ENCODE measurements at places on chromosomes 4 and X. TPM values are rescaled to one million over a fixed set of nuclear protein-coding genes. Genes with fewer than 3 reads are reported as not detected.

DNA sequence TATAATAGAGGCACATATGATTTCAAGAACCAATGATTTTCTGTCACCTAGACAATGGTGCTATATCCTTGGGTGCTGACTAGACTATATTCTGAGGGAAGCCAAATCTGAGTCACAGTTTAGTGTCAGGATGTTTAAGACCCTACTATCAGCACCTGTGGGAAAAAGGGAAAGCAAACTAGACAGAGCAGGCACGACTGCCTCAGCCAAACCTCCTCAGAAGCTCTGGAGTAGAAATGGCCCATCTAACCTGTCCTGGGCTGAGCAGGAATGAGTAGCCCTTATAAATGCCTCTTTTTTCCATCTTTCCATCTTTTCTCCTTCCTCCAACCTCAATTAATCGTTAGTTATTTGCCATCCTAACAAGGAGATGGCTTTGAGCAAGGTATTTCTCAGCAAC is 80.4 kb upstream of the TECRL start:
- no peak overlapping the region for H3K27ac ChIP-seq
- H3K4me1 ChIP-seq = no peaks in the 10 kb centered on the region
- H3K36me3 ChIP-seq = no peaks in the 10 kb centered on the region
- DNase-seq = no peak
- H3K27me3 ChIP-seq = no peaks in the 10 kb centered on the region

GRCh38 chr4:74418063-74418670 is 26.8 kb upstream of the AREG start:
- H3K27me3 ChIP-seq = no peaks in the 10 kb centered on the region
- DNase-seq = no peak
- H3K36me3 ChIP-seq = no peaks in the 10 kb centered on the region
- no peaks in the 10 kb centered on the region for H3K4me1 ChIP-seq
- H3K27ac ChIP-seq = no peak overlapping the region

DNA sequence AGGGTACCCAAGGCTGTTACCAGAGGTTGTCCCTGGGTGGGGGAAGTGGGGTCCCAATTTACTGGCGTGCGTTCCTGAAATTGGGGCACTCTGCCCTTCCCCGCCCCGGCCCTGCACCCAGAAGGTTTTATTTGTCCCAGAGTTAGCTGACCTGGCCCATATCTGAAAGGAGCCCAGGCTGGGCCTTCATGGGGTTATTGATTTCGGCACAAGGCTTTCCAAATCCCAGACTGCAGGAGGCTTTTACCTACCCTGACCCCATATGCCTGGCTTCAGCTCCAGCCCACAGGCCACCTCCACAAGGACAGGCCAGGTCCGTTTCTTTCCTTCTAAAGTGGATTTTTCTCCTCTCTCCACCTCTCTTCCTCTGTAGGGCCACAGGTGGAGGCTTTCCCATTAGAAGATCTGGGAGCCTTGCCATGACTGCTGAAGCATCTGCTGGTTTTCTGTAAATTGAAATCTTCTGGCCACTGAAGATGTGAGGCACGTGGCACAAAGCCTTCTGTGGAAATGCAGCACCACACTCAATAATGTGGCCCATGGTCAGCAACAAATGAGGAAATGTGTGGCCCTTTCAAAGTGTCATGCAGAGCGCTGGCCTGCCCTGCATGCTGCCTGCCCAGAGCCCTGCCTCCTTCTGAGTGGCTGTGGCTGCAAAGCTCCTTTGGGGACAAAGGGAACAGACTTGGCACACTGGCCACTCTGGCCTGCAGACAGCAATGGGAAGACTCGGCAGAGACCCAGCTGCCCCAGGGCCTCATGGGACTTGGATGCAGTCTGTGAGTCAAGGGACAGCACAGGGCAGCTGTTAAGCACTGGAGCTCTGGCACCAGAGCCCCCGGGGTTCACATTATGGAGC is 43.1 kb upstream of the MTM1 start:
- no peak for DNase-seq
- H3K27ac ChIP-seq = no peak overlapping the region
- H3K36me3 ChIP-seq = no peaks in the 10 kb centered on the region
- H3K27me3 ChIP-seq = no peaks in the 10 kb centered on the region
- H3K4me1 ChIP-seq = no peaks in the 10 kb centered on the region

GRCh38 chrX:24168807-24169206 is 19.3 kb downstream of the ZFX start:
- H3K27me3 ChIP-seq = no peaks in the 10 kb centered on the region
- H3K4me1 ChIP-seq = peaks cover 43% of the 10 kb centered on the region
- no peaks in the 10 kb centered on the region for H3K36me3 ChIP-seq
- DNase-seq = no peak
- no peak overlapping the region for H3K4me3 ChIP-seq

- no peaks in the 10 kb centered on the region for H3K27me3 ChIP-seq
- no peak for DNase-seq
- H3K36me3 ChIP-seq = no peaks in the 10 kb centered on the region
Observed at GRCh38 chr4:85527815-85528214, 52.9 kb downstream of the ARHGAP24 start.

Gene TMSB15A
- polyA plus RNA-seq = 0.40 TPM

DNA sequence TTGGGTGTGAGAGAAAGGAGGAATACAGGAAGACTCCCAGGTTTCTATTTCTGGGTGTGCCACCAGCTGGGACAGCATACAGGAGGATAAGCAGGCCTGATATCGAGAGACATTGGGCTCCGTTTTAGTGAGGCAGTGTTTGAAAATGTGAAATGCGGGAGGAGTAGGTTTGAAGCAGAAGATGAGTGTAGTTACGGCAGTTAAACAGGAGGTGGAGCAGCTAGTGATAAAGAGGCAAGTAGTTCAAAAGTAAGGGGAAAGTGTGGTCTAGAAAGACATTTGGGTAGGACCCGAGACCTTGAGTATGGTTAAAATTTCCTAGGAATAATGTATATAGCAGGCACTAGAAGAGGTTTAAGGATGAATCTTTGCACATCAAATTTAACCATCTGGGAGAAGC is 42.4 kb downstream of the DCUN1D4 start:
- H3K36me3 ChIP-seq = peaks cover 16% of the 10 kb centered on the region
- no peak for DNase-seq
- peaks cover 15% of the 10 kb centered on the region for H3K4me1 ChIP-seq

GRCh38 chr4:1448589-1449420 is 42.6 kb upstream of the NKX1-1 start:
- no peak overlapping the region for H3K27ac ChIP-seq
- H3K36me3 ChIP-seq = no peaks in the 10 kb centered on the region
- H3K27me3 ChIP-seq = no peaks in the 10 kb centered on the region
- no peak overlapping the region for H3K4me3 ChIP-seq

Gene PPEF2
- not detected for polyA plus RNA-seq

DNA sequence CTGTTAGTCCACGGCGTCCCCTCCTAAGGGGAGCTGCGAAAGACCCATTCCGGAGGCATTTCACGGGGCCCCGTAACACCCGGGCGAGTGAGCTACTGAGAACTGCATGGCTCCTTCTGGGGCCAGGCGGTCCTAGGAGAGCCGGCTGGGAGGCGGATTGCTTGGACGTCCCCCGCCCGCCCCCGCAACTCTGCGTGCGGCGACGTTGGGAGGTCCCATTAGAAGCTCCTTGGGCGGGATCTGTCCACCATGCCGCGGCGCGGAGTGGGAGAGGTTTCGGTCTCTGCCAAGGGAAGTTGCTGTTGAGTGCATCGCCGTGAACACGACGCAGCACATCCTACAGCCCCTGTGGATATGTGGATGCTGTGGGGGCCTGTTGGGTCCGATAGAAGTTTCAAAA is 85.4 kb upstream of the IGFBP7 start:
- no peaks in the 10 kb centered on the region for H3K4me1 ChIP-seq
- no peak overlapping the region for H3K27ac ChIP-seq
- no peaks in the 10 kb centered on the region for H3K27me3 ChIP-seq

- H3K27me3 ChIP-seq = no peaks in the 10 kb centered on the region
- peak overlapping the region; percentile 84 for H3K27ac ChIP-seq
- peak overlapping the region; percentile 85 for H3K4me3 ChIP-seq
- H3K36me3 ChIP-seq = no peaks in the 10 kb centered on the region
- peak; percentile 50 for DNase-seq
Observed at GRCh38 chr4:76306882-76307659, 538 bp downstream of the STBD1 start.

Gene KLKB1
- 36.5 TPM for polyA plus RNA-seq

Gene UBA6
- polyA plus RNA-seq = 8.4 TPM

Gene GCNA
- 0.35 TPM for polyA plus RNA-seq

Gene CUL4B
- 6.0 TPM for polyA plus RNA-seq

- H3K27ac ChIP-seq = no peak overlapping the region
- no peak for DNase-seq
- H3K27me3 ChIP-seq = no peaks in the 10 kb centered on the region
- H3K4me3 ChIP-seq = no peak overlapping the region
Observed at GRCh38 chr4:141462361-141462760, 174.0 kb upstream of the IL15 start.

Gene BTC
- 0.29 TPM for polyA plus RNA-seq

Gene LIMCH1
- 9.2 TPM for polyA plus RNA-seq

Gene HS6ST2
- polyA plus RNA-seq = not detected

Gene GPRASP3
- polyA plus RNA-seq = 0.47 TPM

DNA sequence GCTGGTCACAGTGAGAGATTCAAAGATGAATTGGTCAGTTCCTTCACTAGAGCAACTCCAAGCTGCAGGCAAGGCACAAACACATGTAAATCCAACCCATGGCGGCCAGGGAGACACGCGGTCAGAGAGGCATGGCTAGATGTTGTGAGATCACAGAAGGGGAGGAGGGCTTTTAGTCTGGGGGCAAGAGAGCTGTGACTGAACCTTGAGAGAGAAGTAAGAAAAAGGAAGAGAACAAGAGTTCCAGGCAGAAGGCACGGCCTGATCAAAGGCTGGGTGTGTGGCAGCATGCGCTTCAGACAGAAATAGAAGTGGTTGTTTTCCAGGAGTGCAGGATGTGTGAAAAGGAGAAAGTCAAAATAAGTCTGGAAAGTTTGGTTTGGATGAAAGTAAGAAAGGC is 15.9 kb downstream of the CCDC149 start:
- H3K36me3 ChIP-seq = no peaks in the 10 kb centered on the region
- H3K4me1 ChIP-seq = no peaks in the 10 kb centered on the region
- H3K27me3 ChIP-seq = no peaks in the 10 kb centered on the region
- no peak for DNase-seq
- no peak overlapping the region for H3K27ac ChIP-seq

Gene ENPEP
- polyA plus RNA-seq = 16.5 TPM
